NCI-H748 treated with DMSO at 0.1 percent for 48 hours (cell line): ENCODE measurements at places on chromosomes 13 and 19.
A peak's percentile ranks its signal among the peaks of the same experiment; 100 is the strongest.

- DNase-seq = no peak
Measured at GRCh38 chr19:37951816-37952210, 44.8 kb downstream of the SIPA1L3 start.

DNA sequence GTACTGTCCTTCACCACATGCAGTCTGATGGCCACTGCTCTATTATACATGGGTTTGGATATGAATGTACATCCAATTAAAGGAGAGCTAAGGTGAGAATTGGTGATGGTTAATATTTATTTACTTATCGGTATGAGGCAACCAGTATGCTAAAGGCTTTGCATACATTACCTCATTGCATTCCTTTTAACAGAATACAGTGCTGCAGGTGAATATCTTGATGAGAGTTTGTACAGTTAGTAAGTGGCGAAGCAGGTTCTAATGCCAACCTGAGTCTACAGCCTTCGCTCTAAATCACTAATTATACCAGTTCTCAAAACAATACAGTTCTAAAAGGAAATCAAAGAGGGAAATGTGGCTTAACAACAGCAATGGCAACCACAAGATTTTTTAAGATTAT, 284.1 kb downstream of the ITGBL1 start:
- no peak for DNase-seq

DNA sequence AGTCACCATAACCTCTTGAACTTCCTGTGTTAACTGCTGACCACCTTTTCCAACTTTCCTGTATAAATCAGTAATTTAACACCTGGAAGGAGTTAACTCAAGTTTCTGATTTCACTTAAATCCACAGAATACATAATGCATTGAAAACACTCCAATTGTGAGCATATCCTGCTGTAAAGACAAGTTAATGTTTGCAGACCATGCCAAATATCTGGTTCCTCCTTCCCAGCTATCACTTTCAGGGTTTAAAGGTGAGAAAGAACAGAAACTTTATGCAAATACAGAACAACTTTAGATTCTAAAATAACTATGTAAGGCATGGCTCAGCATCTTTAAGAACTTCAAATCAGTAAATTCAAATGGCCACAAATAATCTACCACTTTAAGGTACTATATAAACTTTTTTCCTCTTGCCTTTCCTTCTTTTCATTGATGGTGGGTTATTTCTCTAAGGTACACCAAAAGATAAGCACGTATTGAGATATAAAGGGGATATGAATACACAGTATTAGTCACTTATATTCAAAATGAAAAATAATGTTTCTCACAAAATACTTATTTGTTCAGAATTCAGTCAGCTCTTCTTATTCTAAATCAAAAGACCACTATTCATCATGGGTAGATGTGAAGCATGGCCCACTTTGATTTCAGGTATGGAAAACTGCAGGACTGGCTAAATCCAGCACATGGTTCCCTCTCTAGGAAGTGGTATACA, 6.6 kb upstream of the TPTE2 start:
- no peak for DNase-seq

GRCh38 chr19:52535771-52536447, 8.4 kb downstream of the ZNF808 start:
- DNase-seq = peak; percentile 48

GRCh38 chr13:46172531-46172991, 9.4 kb downstream of the LCP1 start:
- no peak for DNase-seq

DNA sequence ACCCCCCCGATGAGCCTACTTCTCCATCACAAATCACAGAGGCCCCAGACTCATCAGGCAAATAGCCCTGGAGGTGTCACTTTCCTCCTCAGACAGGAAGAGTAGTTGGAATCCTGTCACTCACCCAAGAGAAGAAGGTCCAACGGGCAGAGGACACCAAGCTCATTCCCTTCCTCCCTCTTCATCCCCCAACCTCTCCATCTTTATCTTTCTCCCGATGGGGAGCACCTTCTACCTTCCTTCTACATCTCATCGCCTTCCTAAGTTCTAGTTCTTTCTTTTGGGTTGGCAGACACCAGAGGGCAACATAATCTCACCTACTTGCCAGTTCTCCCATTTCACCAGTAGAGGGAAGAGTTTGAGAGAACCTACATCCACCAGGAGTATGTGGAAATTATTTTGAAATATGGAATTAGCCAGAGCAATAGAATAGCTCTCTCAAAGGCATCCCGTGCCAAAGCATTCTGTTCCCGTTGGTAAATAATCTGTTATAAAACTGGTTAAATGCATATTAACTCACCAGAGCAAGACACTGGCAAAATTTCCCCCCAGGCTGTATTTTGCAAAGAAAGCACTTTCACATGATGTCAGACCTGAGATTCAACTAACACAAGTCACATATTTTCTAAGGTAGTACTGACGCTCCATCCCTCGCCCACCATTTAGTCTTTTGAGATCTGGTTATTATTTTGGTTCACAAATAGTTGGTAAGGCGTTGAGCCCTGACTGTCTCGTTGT, 55.0 kb downstream of the ZIC5 start:
- DNase-seq = peak; percentile 82

DNA sequence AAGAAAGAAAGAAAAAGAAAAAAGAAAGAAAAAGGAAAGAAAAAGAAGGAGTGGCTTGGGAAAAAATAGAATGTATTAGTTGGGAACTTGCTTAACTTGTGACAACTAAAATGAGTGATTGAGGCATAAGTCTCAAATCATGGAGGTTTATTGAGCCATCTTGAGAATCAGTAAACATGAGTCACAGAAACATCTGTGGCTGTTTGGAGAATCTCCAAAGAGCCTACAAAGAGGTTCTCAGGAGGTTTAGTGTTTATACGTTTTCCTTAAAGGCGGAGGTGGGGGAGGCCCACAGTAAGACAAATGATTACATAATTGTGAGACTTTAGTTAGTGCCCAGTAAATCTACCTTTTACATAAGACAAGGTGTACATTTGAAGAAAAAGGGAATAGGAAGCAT, 38.6 kb downstream of the WDR87 start:
- DNase-seq = no peak

GRCh38 chr13:44833626-44834025, 155.6 kb downstream of the NUFIP1 start:
- no peak for DNase-seq

DNA sequence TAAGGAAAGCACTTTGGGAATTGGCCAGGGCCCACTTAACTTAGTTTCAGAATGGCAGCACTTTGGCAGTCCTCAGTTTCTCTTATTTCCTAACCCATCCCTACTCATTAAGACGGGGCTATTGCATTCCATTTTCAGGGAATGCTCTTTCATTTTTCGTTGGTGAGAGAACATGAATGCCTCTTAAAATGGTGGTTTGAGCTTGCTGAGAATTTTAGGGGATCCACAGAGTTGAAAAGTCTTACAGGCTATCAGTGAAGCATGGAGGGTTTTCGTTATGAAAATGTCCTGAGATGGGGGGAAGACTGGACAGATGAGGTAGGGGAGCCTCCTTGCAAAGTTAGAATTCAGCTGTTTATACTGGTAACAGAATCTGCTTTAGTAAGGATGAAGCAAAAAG, 71.4 kb downstream of the LRCH1 start:
- DNase-seq = no peak

DNA sequence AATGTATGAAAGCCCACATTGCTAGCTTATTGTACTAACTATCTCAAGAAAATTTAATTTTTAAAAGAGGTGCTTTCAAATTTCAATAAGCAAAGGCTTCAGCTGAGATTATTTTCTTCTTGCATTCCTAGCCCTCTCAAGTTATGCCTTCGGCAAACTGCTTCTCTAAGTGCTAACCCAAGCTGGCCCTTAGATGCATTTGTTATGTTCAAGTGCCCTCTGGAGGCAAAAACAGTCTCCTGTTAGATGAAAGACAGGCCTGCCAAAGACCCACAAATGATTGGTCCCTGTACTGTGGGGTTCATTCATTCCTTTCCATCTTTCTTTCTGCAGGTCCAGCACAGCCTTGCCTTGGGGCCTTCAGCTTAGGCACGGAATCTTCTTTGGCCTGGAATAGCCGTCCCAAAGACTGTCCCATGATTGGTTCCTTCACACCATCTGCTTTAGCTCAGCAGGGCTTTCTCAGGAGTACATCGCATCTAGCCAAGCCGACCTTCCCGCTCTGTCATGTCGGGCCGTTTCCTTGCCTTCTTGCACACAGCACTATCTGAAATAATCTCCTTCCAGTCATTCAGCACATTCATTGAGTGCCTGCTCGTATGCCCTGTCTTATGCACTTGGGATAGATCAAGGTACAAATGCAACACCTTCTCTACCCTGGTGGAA, 26.4 kb upstream of the TPTE2 start:
- peak; percentile 48 for DNase-seq

- DNase-seq = no peak
Measured at GRCh38 chr13:27016875-27017274, 154.7 kb downstream of the USP12 start.

- no peak for DNase-seq
Measured at GRCh38 chr13:30148786-30149185, 158.6 kb downstream of the KATNAL1 start.

- DNase-seq = peak; percentile 27
Measured at GRCh38 chr19:29040951-29041350, 172.0 kb downstream of the UQCRFS1 start.

GRCh38 chr19:55820037-55820436, 11.8 kb downstream of the NLRP11 start:
- no peak for DNase-seq

GRCh38 chr13:40153516-40153915, 498.1 kb downstream of the COG6 start:
- no peak for DNase-seq

DNA sequence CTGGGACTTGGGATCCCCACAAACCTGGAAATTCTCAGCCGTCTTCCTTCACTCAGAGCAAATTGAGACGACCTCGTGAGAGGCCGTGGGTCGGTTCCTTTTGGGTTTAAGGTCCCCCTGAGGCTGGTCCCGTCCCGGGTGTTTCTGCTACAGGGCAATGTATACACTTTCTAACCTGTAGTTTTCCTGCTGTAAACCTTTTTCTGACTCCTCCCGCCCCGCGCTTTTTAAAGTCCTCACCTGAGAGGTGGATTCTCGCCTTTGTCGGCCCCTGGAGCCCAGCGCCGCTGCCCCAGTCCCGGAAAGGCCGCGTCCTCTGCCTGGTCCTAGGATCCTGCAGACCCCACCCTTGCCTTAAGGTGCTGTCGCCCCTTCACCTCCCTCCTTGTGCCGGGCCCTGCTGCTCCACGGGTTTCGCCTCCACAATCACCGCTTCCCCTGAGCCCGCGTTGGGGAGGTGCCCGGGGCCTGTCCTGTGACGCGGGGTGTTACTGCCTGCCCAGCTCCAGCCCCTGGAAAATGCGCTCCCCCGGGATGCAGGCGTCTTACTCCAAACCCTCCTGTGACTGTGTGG, 391 bp downstream of the ZNF761 start:
- no peak for DNase-seq

- DNase-seq = no peak
Measured at GRCh38 chr19:4870025-4870700, 2.7 kb upstream of the PLIN3 start.

- DNase-seq = no peak
Measured at GRCh38 chr13:49620170-49620621, 8.1 kb upstream of the ARL11 start.

GRCh38 chr13:112014857-112015256, 52.1 kb upstream of the SOX1 start:
- DNase-seq = no peak

GRCh38 chr19:7897292-7897691, 6.4 kb upstream of the MAP2K7 start:
- DNase-seq = no peak

GRCh38 chr19:30235946-30236345, 136.2 kb upstream of the ZNF536 start:
- no peak for DNase-seq

DNA sequence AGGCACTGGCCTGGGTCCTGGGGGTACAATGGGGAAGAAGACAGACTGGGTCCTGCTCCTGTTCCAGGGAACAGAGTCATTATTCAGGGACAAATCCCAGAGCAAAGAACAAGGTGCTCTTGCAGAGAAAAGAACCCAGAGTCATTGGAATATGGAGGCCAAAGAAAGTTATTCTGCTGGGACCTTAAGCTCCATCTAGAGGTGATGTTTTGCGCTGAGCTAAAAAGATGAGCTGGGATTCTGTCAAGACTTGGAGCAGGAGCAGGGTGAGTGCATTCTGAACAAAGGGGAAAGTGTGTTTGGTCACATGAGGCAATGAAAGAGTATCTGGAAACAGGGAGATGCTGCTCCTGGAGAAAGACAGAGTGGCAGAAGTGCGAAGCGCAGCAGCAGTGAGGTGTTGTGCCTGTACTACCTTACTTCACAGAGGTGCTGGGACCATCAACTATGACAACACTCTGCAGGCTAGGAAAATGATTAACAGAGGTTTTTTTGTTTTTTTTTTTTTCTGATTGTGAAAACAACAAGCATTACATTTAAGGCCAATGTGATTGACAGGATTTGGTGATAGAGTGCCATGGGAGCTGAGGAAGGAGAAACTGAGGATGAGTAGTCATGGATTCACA, 95.3 kb upstream of the TNFSF11 start:
- no peak for DNase-seq

DNA sequence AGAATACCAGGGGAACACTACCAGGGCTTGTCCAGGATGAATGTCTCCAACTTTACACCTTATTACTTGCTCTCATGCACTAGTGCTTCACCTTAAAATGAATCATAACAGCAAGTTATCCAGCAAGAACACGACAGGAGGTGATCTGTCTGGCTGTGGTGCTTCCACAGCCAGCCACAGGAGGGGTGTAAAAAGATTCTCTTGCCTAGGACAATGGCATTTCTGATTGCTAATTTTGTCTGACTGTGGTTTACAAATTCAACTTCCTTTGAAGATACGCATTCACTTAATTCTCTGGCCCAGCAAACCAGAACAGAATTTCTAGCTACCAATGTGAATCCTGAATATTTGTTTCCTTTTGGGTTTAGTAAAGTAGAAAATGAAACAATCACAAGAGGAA, 23.1 kb upstream of the COG3 start:
- DNase-seq = no peak

DNA sequence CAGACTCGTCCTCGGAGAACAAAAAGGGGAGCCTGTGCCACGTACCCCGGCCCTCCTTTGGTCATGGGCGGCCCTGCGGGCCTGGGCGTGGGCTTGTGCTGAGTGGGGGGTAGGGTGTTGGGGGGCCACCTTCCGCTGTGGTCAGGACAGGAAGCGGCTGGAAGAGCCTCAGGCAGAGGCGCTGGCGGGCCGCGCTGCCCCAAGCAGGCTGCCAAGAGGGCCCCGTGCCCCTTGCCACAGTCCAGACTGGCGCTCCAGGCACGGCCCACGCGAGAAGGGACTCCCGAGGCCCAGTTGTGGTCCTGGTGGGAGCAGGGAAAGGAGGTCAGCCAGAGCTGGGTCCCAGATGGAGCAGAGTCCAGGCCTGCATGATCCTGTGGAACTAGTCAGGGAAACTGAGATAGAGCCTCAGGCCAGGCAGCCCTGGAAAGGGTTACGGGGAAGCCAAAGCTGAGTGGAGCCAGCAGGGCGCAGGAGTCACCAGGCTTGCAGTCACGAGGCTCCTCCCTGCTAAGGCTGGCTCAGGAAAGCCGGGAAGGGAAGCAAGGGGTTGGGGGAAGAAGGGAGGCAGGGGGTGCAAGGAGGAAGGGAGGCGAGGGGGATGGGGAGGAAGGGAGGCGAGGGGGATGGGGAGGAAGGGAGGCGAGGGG, 135.0 kb downstream of the CRYL1 start:
- no peak for DNase-seq

- no peak for DNase-seq
Measured at GRCh38 chr19:45682117-45682516, 9.6 kb downstream of the SNRPD2 start.

GRCh38 chr19:49847731-49848696, 2.9 kb upstream of the PTOV1 start:
- no peak for DNase-seq

- DNase-seq = no peak
Measured at GRCh38 chr13:99231721-99232120, 26.5 kb downstream of the GPR18 start.
